ENCODE measurements at places on chromosomes 1 and 21. TPM values are rescaled to one million over a fixed set of nuclear protein-coding genes. Genes with fewer than 3 reads are reported as not detected.

Gene SLAMF8
- polyA plus RNA-seq = not detected

DNA sequence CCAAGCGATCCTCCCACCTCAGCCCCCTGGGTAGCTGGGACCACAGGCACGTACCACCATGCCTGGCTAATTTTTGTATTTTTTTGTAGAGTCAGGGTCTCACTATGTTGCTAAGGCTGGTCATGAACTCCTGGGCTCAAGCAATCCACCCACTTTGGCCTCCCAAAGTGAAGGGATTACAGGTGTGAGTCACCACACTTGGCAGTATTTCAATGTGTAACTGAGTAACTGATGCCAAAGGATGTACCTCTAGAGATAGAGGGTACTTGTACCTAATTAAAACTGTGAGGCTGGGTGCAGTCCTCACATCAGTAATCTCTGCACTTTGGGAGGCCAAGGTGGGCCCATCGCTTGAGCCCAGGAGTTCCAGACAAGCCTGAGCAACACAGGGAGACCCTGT is 258.7 kb upstream of the DMRTA2 start:
- peak; percentile 20 for DNase-seq

DNA sequence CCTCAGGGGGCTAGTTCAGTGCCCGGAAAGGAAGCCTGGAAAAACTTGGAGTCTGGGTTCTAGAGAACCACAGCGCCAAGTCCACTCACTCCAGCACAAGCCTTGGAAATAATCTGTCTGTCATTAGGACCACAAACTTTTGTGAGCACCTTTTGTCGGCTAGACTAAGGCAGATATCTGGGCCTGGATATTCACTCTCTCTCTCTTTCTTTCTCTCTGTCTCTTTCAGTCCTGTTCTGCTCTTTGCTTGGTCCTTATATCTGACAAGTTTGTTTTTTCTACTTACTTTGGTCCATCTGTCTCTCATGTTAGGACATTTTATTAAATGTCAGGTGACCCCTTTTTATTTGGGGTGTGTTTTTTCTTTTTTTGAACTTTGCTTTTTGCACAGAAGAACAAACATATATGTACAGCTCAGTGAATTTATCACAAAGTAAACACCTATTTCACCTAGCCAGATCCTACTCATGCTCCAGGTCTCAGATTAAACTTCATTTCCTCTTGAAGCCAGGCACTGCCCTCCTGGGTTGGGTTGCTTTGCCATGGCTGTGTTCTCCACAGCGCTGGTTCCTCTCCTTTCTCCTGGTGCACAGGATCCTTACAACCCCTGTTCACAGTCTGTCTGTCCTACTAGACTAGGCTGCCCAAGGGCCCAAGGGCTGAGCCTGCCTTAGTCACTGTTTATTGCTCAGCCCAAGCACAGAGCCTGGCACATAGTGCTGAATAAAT is 40.8 kb downstream of the TCEANC2 start:
- no peak for DNase-seq

GRCh38 chr1:3258386-3259003 is 189.5 kb downstream of the PRDM16 start:
- DNase-seq = no peak

- peak; percentile 90 for DNase-seq
Measured at GRCh38 chr1:1349256-1350012, at the start of gene DVL1. Gene DVL1, minus strand, starts transcription at chr1:1349418. Its CDS starts 353 bp downstream, at chr1:1349065.

DNA sequence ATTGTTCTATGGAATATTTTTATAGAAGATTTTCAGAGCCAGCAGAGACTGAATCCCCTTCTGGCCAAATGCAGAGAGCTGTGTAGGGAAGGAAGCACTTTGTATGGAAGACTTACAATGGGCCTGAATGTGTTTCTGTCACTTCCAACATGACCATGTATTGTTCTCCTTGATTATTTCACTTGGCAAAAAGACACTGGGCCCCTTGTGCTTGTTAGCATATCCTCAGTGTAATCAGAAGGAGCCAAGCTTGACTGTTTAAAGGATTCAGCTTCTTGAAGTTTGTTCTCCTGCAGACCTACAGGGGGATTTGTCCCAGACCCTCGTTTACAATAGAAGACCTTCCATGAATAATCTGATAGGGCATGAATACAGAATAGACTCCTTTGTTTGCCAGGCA is 48.1 kb upstream of the UBE2U start:
- no peak for DNase-seq

DNA sequence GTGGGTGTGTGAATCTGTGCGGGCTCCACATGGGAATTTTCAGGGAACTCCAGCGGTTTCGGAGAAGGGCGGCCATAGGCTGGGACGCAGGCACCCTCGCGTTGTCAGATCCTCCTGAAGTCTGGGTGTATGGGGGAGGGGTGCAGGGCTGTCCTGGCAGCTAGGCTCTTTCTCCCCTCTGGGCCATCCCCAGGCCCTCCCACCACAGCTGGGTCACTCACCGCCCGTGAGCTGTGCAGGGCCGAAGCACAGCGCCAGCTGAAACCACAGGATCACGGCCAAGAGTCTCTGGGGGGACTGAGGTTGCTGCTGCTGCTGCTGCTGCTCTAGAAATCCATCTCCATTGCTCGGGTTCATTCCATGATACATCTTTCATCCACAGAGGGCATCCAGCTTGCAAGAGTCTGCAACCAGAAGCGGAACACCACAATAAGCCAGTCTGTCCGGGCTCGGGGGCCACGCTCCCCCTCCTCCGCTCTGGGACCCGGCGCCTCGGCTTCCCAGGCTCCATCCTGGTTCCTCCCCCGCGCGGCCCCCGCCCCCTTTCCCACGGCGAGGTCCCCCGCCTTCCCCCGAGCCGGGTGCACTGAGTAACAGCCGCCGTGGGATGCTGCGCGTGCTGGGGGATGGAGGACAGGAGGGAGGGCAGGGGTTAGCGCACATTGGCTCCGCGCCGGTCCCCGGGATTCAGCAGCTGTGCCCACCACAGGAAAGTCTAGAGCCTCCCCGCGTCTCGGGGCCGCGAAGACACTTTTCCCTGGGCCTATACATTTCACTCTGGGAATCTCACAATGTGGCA is 720 bp downstream of the SUSD4 start:
- DNase-seq = peak; percentile 55

DNA sequence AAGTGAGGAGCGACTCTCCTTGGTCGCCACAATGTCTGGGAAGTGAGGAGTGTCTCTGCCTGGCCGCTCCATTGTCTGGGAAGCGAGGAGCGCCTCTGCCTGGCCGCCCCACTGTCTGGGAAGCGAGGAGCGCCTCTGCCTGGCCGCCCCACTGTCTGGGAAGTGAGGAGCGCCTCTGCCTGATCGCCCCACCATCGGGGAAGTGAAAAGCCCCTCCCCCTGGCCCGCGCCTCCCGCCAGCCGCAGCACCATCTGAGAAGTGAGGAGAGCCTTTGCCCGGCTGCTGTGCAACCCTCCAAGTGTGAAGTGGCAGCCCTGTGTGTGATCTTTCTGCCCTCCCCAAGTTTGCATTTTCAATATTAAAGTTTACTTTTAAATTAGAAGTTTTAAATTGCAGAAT is 95.0 kb upstream of the PPP2R5A start:
- DNase-seq = no peak
